HS-27A (cell line): ENCODE measurements at places on chromosomes 2 and 18.

DNA sequence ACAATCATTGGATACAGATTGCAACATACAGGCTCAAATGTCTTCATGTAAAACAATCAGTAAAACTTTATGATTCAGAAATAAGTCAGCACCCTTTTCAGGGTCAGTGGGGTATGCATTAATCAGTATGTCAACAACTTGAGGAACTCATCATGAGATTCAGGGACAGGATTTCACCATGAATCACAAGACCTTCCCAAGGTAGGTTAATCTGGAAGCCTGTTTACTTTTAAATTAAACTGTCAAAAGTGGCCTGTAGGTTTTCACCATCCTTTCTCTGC lies 104.8 kb downstream of the SP100 start:
- no peak for DNase-seq

- no peak for DNase-seq
Measured at GRCh38 chr2:177241711-177242120, 22.8 kb downstream of the NFE2L2 start.

DNA sequence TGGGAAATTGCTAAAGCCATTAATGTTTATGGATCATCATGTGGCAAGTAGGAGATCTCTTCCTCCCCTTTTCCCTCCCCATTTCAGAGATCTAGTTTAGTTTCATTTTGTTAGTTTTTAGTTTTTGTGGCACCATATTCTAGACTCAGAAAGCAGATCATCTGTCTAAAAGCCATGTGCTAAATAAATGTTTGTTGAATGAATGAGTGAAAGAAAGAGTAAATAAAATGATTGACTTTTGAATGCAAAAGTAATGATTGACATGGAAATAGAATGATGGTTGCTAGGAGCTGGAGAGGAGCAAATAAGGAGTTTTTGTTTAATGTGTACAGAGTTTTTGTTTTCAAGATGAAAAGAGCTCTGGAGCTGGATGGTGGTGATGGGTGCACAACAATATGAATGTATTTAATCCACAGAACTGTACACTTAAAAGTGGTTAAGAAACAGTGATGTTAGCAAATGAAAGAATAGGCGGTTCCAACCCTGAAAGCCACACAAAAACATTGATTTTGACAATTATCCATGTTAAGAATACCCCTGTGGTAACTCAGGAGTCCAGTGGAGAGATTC lies 23.6 kb downstream of the TMEM178A start:
- DNase-seq = no peak

- no peak for DNase-seq
Measured at GRCh38 chr2:24012521-24013188, 2.8 kb downstream of the MFSD2B start.

GRCh38 chr2:2254206-2254605 lies 76.9 kb downstream of the MYT1L start:
- no peak for DNase-seq
